Stimulated activated CD4-positive, alpha-beta T cell treated with anti-CD3 and anti-CD28 coated beads, Interleukin-1b, Interleukin-23, amount 100 ng/mL, for 1 hour (primary cell): ENCODE measurements at places on chromosomes 11 and 22.

GRCh38 chr22:29385748-29386147 is 2.6 kb downstream of the AP1B1 start:
- DNase-seq, result no peak

GRCh38 chr11:70604630-70605467 is 206.5 kb downstream of the CTTN start:
- DNase-seq, result no peak

GRCh38 chr11:16605389-16605893 is 133.0 kb upstream of the C11orf58 start:
- no peak for DNase-seq

GRCh38 chr11:124612045-124612444 is 817 bp downstream of the PANX3 start:
- no peak for DNase-seq

DNA sequence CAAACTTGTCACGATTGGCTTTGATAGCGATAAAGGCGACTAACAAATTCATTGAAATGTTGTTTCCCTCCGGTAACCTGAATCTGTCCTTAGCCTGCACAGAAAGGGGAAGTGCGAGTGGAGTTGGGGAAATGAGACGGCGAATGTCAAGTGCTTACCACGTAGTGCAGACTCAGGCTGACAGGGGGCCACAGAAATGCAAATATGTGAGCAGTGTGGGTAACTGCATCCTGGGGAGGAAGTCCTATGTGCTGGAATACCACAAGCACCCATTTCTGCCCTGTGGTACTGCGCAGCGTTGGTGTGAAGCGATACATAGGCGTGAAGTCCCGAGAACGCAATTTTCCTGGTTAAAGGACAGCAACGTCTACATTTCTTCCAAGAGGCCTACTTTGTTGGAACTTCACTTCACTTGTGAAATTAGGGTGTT is 869 bp upstream of the EIF4ENIF1 start:
- DNase-seq, result no peak

GRCh38 chr11:11427542-11427941 is 74.5 kb upstream of the CSNK2A3 start:
- DNase-seq, result no peak

GRCh38 chr11:22337596-22338485 is at the start of gene SLC17A6:
TSS of gene SLC17A6 (plus strand) at chr11:22338381. CDS start at chr11:22338534, 153 bp downstream.
- DNase-seq, result no peak

DNA sequence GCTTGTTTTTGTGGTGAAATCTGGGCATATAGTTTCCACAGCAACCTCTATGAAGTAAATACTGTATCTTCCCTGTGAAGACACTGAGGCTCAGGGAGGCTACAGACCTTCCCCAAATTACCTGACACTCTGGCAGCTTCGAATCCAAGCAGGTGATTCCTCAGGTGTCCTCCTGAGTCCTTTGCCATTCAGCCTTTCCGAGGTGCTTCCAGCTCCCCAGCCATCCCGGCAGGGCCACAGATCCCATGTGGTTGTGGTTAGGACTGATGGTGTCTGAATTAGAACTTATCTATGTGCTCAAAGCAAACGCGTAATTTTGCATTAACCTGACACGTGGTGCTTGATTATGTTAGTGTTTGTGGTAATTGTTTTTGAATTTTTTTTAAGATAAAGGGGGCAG is 785.6 kb downstream of the BRD1 start:
- DNase-seq, result no peak

GRCh38 chr11:20258376-20258895 is 98.2 kb upstream of the DBX1 start:
- DNase-seq, result no peak

- no peak for DNase-seq
These were observed 27.7 kb upstream of the PPP6R3 start for GRCh38 chr11:68432874-68433273.

DNA sequence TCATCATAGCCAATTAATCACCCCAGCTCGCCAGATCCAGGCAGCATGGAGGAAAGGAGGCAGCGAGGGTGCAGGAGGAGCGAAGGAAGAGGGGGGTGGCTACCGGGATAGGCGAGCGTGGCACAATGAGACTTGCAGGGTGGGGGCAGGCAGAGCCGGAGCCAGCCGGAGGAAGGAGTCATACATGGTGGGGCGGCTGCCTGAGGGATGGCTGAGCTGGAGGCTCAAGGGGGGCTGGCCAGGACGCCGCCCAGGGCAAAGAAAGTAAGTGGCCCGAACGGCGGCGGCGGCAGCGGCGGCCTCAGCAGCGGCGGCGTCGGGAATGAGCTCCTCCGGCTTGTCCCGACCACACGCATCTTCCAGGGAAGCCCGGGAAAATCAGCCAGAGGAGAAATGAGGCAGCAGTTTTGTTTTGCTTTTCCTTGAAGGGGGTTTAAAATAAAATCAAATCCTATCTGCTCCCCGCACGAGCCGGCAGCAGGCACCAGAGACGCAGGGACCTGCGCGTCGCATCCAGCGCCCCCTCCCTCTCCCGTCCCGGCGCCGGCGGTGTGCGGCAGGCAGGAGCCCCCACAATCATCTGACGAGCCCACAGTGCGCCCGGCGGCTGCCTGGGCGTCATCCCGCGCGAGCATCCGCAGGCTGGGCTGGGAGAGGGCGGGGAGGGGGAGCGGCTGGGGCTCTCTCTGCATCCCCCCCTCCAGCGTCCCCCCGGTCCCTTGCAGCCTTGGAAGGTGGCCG is 263.6 kb downstream of the CTTN start:
- no peak for DNase-seq

- no peak for DNase-seq
These were observed 37.7 kb upstream of the CCND1 start for GRCh38 chr11:69603111-69603836.
